Substantia nigra (tissue), 51 donors: ENCODE measurements at places on chromosomes 3 and 15.

DNA sequence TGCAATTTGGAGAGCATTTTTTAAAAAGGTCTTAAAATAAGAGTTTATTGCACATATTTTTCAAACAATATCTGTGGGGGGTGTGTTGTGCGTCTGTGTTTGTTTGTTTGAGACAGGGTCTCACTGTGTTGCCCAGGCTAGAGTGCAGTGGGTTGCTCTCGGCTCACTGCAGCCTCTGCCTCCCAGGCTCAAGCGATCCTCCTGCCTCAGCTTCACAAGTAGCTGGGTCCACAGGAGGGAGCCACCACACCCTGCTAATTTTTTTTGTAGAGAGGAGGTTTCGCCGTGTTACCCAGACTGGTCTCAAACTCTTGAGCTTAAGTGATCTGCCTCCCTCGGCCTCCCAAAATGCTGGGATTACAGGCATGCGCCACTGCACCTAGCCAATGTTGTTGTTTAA, 2.7 kb downstream of the MLF1 start:
- no peak for DNase-seq

DNA sequence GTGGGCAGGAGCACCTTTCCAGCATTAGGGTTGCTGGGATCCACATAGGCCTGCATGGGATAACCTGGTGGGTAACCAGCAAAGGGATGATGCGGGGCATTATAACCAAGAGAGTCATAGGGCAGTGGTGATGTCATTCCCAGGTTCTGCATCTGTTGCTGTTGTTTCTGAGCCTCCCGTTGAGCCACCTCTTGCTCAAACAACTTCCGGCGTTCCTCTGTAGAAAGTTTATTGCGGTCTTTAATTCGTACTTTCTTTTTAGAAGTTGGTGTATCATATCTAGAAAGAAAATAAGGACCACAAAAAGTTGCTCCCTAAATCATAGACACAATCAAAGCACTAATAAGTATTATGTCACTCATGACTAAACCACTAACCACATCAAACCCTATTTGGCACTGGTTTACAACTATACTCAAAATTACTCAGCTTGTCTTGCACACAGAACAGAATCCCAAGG, 77.8 kb downstream of the NBEAL2 start:
- no peak for DNase-seq

DNA sequence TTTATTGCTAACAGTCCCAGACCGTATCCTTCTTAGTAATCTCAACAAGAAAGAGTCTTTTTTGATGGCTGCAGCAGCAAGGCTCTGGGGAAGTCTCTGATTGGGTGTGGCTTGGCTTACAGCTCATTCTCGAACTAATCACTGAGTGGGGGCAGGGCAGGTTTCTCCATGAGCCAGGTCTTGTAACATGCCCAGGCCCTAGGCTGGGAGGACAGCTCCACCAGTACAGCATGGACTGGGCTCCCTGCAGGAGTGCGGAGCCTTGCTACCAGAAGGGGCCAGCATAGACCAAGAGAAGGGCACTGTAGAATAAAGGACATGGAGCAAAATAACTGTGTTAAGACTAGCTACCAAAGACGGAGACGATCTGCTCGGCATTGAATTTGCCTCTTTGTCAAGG, 7.2 kb downstream of the CD276 start:
- DNase-seq, result no peak

GRCh38 chr15:73802431-73803041, 49.4 kb upstream of the INSYN1 start:
- no peak for DNase-seq

- DNase-seq, result no peak
Observed at GRCh38 chr15:69742361-69742760, 289.7 kb downstream of the RPLP1 start.

GRCh38 chr3:150059241-150059640, 88.5 kb upstream of the PFN2 start:
- DNase-seq, result no peak

DNA sequence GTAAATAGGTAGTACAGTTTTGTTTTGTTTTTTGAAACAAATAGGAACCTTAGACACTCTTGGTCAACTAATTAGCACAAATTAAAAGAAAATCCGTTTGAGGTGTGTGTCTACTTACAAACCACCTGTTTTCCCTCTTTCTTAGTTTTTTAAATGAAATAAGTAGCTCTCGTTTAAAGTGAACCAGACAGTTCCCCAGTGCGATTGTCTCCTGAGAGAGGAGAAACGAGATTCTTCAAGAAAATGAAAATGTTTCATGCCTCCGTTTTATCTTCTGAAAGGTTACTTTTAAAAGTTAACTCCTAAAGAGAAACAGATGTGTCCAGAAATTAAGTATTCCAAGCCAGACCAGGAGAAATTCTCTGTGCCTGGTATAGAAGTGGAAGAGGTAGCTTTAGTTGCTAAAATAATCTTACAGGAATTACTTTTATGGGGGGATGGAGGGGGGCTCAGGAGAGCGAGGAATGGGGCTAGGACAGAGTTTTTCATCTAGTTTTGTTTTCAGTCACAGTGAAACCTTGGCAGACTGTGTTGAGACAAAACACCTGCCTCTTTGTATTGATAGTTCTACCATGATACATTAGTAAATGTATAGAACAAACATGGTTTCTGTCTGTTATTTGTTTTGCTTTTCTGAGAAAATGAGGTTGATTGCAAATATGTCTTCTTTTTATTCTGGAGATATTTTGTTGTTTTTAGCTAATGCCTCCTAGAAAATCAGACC, 155.1 kb upstream of the CNTN4 start:
- no peak for DNase-seq

- DNase-seq, result no peak
Observed at GRCh38 chr15:101551696-101552591, 62.4 kb upstream of the PCSK6 start.

DNA sequence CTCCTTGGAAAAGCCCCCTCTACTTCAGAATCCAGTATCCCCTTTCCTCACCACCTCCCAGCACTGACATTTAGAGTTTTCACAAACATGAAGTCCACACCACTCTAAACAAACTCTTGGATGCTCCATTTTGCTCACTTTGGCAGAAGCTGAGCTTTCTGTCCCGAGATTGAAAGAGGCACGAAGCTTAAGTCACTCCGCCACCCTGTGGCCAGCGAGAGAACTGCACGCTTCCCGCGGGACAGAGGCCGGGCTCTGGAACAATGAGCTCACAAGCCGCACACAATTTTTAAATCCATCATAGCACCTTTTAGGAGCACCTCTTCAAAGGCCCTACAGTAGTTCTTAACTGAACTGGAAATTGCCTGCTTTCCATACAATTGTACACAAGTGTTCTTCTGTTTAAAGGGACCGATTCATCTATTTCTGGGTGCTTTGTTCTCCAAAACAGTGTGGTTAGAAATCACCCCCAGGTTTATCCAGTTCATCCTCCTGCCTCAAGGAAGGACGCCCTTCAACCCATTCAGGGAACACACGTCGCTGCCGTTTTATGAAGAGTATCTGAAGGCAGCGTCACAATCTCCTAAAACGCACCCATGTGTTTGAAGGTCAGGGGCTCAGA, 226.1 kb downstream of the VPS13C start:
- DNase-seq, result peak; percentile 59
